ENCODE measurements at places on chromosomes 1 and 21.

- DNase-seq = peak; percentile 48
These were observed 156.0 kb downstream of the PDE4B start for GRCh38 chr1:65948609-65949229.

- peak; percentile 10 for DNase-seq
These were observed 10.0 kb downstream of the NBPF3 start for GRCh38 chr1:21449906-21450305.

DNA sequence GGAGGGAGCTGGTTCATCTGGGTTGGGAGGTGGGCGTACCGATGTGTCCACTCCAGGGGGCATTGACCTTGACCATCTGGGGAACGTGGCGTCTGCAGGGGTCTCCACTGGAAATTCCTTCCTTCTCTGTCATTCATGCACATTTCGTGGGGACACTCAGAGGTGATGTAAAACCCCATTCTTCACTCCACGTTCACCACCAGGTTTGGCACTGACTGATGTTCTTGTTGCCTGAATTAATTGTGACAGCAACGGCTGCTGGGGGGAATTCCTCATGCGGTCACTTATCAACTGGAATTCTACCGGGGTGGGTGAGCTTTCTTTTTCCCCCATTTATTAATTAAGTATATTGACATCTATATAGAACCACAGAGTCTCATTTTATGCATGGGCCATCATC, 18.1 kb upstream of the POFUT2 start:
- no peak for DNase-seq

- no peak for DNase-seq
These were observed 348.7 kb downstream of the PCP4 start for GRCh38 chr21:40215941-40216340.

DNA sequence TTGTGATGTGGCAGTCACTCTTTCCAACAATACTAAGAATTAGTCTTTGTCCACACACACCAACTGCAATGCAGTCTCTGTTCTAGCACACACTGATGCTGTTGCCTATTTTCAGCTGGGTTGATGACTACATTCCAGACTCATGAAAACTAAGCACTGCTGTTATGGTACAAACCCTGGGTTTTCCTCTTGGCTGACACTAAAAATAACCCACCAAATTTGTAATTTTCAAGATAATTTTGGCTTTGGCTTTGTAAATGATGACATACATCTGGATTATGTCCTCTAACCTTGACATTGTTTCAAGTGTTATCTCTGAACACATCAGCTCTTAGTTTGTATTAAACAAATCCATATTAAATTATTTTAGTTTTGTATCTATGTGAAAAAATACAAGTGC, 444.8 kb downstream of the PTPRC start:
- DNase-seq = no peak

- peak; percentile 64 for DNase-seq
These were observed 1.4 kb downstream of the ACOT7 start for GRCh38 chr1:6391951-6392808.

DNA sequence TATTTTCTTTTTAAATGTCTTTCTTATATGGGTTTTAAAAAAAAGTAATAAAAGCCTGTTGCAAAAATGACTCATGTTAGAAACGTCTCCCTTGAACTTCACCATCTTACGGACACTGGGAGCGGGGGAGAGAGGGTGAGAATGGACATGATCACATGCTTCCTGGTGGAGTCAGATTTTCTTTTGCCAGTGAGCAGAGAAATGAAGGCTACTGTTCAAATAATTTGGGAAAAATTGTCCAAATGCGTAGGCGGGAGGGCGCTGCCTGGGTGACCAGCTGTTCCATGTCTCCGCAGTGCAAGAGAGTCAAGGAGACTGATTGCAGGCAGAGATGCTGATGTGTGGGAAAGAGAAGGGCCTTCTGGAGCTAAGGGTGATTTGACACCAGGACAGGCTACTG, 23.1 kb downstream of the EIF2D start:
- no peak for DNase-seq

DNA sequence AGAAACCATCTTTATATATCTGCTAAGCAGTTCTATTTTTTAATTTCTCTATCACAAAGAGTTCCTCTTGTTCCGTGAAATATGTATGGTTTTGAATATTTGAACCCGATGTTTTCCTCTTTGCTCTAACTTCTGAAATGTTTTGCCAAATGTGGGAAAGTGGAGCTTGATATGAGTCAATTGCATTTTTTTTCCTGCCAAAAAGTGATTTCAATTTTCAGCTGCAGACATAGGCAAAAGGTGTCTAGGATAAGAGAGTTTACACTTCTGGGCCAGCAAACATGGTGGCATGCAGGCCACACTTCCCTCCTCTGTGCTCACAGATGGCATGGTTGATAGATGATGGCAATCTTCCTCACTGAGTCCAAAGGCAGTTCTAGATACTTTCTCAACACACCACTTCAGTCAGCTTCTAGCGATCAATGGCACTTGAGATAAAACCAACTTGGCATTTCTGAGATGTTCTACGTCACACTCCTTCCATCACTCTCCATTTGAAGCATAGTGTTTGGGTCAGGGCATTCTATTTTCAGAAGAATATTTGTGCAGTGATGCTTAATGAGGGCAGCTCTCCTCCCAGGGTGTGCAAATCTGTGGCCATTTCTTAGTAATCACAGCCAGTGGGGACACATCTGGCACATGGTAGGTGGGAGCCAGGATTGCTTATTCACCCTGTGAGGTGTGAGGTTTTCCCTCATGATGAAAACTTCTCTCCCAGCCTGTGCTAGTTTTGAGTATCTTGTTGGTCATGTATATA, 54.4 kb upstream of the SCAF4 start:
- no peak for DNase-seq

GRCh38 chr1:114116086-114116485, 37.6 kb downstream of the SYT6 start:
- DNase-seq = no peak

DNA sequence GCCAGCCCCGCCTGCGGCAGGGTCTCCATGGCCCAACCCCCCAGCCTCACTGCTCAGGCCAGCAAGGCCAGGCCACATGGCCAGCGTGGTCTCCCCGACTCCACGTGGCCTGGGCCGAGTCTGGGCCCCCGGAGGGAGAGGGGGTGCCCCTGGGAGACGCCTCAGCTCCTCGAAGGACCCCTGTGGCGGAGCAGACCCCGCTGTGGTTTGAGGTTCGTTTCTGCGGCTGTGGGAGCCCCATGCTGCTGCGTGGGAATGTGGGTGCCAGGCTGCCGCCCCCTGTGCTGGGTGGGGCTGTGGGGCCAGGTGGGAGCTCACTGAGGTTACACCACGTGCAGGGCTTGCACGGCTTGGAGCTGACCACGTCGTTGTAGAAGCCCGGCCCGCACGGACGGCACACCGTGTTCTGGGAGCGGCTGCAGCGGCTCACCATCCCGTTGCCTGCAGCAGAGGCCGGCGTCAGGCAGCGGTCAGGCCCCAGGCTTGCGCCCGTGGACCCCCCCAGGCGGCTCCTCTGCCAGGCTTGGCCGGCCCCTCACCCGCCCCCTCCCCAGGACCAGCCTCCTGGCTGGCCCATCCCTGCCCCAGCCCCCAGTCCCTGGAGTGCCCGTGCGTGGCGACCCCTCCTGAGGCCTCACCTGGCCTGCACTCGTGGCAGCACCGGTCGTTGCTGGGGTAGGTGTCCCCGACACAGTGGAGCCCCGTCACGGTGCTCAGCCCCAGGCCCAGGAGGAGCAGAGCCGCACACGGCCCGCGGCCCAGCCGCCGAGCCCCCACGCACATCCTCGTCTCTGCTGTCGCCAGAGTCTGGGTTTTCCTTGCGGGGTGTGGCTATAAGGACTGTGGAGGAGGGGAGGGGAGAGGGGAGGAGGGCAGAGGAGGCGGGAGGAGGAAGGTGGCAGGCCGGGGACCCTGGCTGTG, at the start of gene TNFRSF4:
Gene TNFRSF4, minus strand, starts transcription at position 809 of the 921 bp plus-strand sequence. Its CDS starts 26 bp downstream, at position 783.
- no peak for DNase-seq

DNA sequence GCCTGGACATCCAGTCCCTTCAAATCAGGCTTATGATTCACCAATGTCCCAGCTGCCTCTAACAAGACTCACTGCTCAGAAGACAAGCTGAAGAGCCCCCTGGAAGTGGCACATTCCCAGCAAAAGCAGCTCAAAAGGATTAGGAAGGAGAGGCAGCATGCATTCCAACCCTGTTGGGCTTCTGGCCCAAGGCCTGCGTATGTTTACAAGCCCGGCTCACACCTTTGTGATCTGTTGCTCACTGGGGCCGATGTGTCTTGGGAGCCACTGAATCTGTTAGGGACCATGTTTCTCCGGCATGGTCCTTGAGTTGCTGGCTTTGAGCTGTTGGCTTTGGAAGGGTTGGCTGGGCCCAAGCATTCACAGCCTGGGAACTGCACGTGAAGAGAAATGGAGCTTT, 81.2 kb upstream of the C1orf174 start:
- no peak for DNase-seq

GRCh38 chr1:27687906-27688305, 15.9 kb upstream of the IFI6 start:
- no peak for DNase-seq

DNA sequence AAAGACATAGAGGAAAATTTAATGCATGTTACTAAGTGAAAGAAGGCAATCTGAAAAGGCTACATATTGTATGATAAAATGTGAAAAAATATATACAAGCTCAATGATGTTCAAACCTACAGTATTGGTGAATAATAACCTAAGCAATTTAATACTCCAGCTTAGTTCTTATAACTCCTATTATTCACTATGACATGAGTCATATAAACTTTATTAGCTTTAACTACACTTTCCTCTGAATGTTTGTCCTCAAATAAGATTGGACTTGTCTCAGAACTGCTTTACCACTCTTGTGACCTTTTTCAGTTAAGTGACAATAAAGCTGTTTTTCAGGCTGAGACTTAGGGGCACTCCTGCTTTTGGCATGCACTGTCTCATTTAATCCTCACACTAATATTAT, 50.9 kb downstream of the CNST start:
- no peak for DNase-seq
